ENCODE measurements at places on chromosomes 13 and 19.

GRCh38 chr13:48715977-48716376, 62.2 kb downstream of the CYSLTR2 start:
- DNase-seq: no peak

GRCh38 chr13:37878921-37879320, 9.3 kb upstream of the TRPC4 start:
- DNase-seq: no peak

DNA sequence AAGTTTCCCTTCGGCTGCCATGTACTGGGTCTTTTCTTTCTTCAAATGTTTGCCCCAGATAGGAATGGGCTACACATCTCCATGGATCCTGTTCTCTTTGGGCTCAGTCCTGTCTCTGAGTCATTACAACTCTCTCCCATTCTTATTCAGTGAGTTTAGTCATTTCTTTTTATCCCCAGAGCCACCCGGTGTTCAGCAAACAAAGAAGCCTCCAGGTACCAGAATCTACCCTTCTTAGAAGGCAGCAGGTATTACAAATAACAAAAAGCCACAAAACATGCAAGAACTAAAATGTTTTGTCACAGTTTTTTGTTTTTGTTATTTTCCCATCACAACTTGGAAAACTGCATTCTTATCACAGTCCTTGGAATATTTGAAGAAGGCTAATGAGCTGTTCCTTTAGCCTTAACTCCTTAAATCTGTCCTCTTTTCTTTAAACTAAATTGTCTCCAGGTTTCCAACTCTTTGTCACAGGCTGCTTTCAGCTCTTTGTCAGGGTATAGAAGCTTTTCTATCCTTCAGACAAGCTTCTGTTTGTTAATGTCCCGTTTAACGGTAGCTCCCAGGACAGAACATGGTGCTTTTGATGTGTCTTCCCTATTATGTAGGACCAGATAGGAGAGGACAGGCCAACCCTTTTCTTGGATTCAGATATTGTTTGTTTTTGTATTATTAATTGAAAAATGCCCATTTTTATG, 215.5 kb upstream of the HTR2A start:
- DNase-seq: no peak

DNA sequence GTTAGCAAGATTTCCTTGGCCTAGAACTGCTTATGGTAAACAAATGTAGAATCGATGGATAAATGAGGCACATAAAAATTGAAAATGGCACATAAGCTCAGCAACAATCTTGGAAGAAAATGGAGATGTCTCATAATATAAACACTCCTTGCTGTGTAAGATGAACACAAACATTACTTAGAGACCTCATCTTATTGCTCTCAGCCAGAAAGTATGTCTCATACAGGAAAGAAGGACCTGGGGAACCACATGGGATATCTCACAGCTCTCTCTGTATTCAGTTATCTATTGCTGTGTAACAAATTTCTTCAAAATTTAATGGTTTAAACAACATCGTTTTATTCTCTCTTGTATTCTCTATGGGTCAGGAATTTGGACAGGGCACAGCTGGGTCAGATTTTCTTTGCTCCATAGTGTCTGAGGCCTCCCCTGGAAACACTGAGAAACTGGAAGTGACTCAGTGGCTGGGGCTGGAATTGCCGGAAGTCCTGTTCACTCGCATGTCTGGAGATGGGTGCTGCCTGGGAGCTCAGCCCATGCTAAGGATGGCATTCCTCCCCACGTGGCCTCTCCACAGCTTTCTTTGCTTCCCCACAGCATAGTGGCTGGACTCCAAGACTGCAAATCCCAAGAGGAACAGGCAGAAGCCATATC, 105.1 kb downstream of the NUFIP1 start:
- no peak for DNase-seq

GRCh38 chr19:43718627-43719377, 2.9 kb downstream of the IRGC start:
- no peak for DNase-seq

DNA sequence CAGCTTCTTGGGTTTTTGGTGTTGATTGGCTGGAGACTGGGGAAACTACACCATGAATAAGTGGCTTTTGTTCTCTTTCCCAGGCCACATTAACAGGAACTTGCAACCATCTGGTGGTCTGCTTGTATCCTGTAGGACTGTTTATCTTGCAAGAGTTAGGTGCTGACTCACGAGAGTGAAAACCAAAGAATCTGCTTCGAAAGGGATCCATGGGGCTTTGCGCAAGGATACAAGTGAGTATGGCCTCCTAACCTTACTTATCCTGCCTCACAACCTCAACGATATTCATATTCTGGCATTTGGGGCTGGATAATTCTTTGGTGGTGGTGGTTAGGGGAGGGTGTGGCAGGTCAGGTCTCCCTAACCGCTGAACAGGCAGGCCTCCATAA, 4.7 kb upstream of the SIGLECL1 start:
- DNase-seq: no peak

Measured in CD4-positive, alpha-beta T cell treated with Interferon gamma for 1 hour (primary cell).